ENCODE measurements at places on chromosomes 4 and X. TPM values are rescaled to one million over a fixed set of nuclear protein-coding genes. Genes with fewer than 3 reads are reported as not detected.

- DNase-seq = no peak
- H3K4me1 ChIP-seq = peaks cover 20% of the 10 kb centered on the region
- no peak overlapping the region for H3K4me3 ChIP-seq
- no peak overlapping the region for H3K27ac ChIP-seq
Observed at GRCh38 chrX:48001260-48001659, 2.5 kb downstream of the ZNF182 start.

DNA sequence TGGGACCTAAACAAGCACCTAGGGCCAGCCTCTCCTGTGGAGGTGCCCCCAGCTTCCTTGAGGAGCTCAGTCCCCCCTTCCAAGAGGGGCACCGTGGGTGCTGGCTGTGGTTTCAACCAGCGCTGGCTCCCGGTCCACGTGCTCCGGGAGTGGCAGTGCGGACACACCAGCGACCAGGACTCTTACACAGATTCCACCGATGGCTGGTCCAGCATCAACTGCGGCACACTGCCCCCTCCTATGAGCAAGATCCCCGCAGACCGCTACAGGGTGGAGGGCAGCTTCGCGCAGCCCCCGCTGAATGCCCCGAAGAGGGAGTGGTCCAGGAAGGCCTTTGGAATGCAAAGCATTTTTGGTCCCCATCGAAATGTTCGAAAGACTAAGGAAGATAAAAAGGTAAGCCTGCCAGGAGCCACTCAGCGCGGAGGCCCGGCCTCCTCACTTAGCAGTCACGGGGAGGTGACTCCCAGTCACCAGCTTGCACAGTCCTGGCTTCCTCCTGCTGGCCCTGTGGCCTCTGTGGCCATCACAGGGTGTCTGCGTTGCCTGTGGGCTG, 24.9 kb downstream of the RGS12 start:
- no peaks in the 10 kb centered on the region for H3K27me3 ChIP-seq
- H3K27ac ChIP-seq = no peak overlapping the region
- H3K36me3 ChIP-seq = no peaks in the 10 kb centered on the region

DNA sequence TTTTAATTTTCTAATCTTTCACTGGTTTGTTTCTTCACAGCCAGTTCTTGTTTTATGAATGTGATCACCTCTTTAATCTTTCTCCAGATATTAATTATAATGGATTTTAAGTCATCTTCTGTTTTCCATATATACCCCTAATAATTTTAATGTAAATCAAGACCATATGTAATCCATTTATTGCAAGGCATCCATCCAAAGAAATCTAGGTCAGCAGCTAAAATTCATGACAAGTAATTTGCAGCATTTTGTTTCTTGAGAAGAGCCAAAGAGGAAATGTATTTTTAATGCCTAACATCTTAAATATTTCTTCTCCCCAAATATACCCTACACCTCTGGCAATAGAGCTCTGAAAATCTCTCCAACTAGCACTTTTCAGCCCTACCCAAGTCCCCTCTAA, 81.1 kb downstream of the SUPT20HL2 start:
- DNase-seq = no peak
- H3K27ac ChIP-seq = no peak overlapping the region
- no peaks in the 10 kb centered on the region for H3K27me3 ChIP-seq
- no peaks in the 10 kb centered on the region for H3K4me1 ChIP-seq

DNA sequence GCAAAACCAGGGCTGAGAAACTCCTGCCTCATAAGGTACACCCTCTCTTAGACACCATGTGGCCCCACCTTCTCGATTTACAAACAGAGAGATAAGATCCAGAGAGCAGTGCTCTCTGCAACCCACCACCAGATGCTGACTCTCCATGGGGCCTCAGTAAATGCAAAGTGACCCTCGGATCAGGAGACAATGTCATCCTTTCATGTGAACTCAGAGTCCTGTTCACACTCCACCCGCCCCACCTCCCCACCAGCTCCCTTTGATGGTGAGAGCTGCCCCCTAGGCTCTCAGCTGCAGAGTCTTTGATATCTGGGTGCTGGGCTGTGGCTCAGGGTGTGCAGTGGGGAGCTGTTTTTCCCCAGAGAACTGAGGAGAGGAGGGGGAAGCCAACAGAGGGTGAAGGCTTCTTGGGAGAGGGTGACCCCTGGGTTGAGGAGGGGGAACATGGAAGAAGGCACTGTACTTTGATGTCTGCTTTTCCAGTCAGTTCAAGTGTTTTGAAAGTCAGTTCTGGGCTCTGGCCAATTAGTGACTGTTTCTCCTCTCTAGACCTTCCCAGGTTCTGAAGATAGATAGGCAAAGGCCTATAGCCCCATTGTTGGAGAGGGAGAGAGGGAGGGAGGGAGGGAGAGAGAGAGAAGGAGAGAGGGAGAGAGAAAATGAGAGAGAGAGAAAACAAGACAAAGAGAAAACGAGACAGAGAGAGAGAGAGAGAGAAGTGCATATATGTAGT, 88.2 kb downstream of the SCD5 start:
- no peak overlapping the region for H3K27ac ChIP-seq
- no peaks in the 10 kb centered on the region for H3K4me1 ChIP-seq
- H3K4me3 ChIP-seq = no peak overlapping the region
- DNase-seq = no peak
- no peaks in the 10 kb centered on the region for H3K36me3 ChIP-seq

DNA sequence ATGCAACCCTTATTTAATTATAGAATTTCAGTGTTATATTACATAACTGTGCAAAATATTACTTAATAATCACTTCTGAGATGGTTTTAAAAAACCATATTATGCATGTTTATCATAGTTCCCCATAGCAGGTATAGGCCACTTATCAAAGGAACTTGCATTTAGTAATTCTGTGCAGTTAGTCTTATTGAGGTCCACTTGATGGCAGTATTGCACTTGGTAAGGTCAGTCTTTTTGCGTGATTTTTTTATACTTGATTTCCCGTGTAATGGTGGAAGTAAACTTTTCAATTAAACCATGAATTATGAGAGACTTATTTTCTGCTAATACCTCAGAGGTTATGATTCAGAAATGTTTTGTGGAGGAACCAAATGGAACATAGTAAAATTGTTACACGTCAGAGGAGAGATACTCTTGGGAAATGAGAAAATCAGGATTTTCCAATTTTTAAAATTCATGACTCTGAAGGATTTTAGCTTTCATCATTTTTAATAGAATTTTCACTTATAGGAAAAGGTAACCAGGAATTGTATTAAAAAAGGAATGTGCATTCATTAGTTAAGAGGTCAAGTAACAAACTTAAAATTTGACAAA, 230.0 kb downstream of the CCSER1 start:
- no peaks in the 10 kb centered on the region for H3K4me1 ChIP-seq
- no peak overlapping the region for H3K27ac ChIP-seq
- no peaks in the 10 kb centered on the region for H3K36me3 ChIP-seq
- H3K27me3 ChIP-seq = no peaks in the 10 kb centered on the region

GRCh38 chrX:130975947-130976346, 72.9 kb upstream of the ENOX2 start:
- H3K27me3 ChIP-seq = no peaks in the 10 kb centered on the region
- no peak overlapping the region for H3K4me3 ChIP-seq
- no peaks in the 10 kb centered on the region for H3K4me1 ChIP-seq
- DNase-seq = no peak
- H3K36me3 ChIP-seq = no peaks in the 10 kb centered on the region
- no peak overlapping the region for H3K27ac ChIP-seq

DNA sequence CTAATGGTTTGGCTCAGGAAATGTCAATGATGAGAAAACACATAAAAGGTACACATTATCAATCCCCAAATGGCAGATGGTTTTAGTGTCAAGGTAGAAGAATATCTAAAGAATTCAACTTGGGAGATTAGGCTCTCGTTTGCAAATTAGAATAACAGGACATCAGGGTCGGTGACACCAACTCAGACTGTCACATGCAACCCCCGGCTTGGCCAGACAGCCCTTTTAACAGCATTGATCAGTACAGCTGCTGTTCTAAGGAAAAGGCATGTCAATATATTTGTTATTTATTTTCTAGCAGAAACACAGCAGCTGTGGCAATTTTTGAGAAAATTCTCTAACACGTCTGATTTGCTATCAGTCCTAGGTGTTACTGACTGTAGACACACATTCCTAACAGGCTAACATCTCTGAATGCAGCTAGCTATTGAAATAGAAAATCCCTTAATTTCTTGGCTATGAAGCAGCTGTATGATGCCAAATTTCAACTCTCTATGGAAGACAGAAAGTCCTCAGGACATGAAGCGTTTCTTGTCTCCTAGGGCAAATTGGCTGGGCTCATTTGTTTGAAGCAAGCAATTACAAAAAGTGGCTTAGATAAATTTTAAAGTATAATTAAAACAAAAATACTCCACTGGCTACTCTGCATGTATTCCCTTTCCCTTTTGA, 269.0 kb upstream of the CXXC4 start:
- no peak overlapping the region for H3K4me3 ChIP-seq
- no peaks in the 10 kb centered on the region for H3K36me3 ChIP-seq
- no peak overlapping the region for H3K27ac ChIP-seq
- DNase-seq = no peak
- H3K27me3 ChIP-seq = no peaks in the 10 kb centered on the region

The APLN gene
- not detected for total RNA-seq

The RASSF6 gene
- total RNA-seq = 0.89 TPM

The FGD1 gene
- total RNA-seq = not detected

DNA sequence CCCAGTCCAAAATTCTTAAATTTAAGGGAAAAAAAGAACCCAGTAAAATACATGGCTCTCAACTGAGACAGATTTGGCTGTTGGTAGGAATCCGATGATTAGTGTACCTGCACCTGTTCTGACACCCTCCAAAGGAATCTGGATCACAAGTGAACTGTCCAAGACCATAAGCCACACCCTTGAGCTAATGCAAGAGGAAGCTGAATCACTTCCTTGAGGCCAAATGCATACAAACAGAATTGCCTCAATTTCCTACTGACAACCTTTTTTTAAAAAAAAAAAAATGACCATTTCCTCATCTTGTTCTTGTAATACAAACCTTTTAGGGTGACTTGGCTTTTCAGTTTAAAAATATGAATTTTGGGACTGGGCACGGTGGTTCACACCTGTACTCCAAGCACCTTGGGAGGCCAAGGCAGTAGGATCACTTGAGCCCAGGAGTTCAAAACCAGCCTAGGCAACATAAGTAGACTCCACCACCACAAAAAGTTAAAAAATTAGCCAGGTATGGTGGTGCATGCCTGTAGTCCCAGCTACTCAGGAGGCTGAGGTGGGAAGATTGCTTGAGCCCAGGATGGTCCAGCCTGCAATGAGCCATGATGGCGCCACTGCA, 10.7 kb upstream of the FBXL5 start:
- no peak overlapping the region for H3K4me3 ChIP-seq
- no peaks in the 10 kb centered on the region for H3K27me3 ChIP-seq
- no peaks in the 10 kb centered on the region for H3K36me3 ChIP-seq

GRCh38 chrX:44903830-44904530, 31.0 kb downstream of the KDM6A start:
- no peak for DNase-seq
- H3K4me1 ChIP-seq = peaks cover 48% of the 10 kb centered on the region
- H3K27ac ChIP-seq = no peak overlapping the region
- no peaks in the 10 kb centered on the region for H3K27me3 ChIP-seq

The CXorf51B gene
- total RNA-seq = not detected

The TLR6 gene
- 7.7 TPM for total RNA-seq

DNA sequence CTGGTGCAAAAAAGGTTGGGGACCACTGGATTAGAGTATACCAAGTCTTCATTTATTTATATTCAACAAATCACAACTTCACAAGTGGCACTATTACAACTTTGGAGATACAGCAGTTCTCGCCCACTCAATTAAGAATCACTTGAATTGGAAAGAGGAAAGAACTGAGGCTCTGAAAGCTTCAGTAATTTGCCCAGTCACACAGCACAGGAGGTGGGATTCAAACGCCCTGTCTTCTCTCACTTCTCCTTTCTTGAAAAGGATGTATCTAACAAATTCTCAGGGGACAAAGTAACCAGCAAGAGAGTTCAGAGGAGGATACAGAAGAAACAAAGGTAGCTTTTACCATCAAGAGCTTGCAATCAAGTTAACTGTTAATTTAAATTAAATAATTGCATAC, 12.4 kb downstream of the SMIM14 start:
- H3K27me3 ChIP-seq = no peaks in the 10 kb centered on the region
- no peaks in the 10 kb centered on the region for H3K36me3 ChIP-seq
- no peaks in the 10 kb centered on the region for H3K4me1 ChIP-seq

The CMC4 gene
- 6.1 TPM for total RNA-seq

- H3K27ac ChIP-seq = no peak overlapping the region
- DNase-seq = no peak
- no peaks in the 10 kb centered on the region for H3K36me3 ChIP-seq
- no peaks in the 10 kb centered on the region for H3K4me1 ChIP-seq
- no peaks in the 10 kb centered on the region for H3K27me3 ChIP-seq
Observed at GRCh38 chr4:113962719-113963265, 16.7 kb downstream of the ARSJ start.

- DNase-seq = no peak
- no peak overlapping the region for H3K27ac ChIP-seq
- H3K27me3 ChIP-seq = no peaks in the 10 kb centered on the region
- no peaks in the 10 kb centered on the region for H3K36me3 ChIP-seq
- H3K4me3 ChIP-seq = no peak overlapping the region
- H3K4me1 ChIP-seq = no peaks in the 10 kb centered on the region
Observed at GRCh38 chrX:6930307-6930849, 217.1 kb upstream of the STS start.

DNA sequence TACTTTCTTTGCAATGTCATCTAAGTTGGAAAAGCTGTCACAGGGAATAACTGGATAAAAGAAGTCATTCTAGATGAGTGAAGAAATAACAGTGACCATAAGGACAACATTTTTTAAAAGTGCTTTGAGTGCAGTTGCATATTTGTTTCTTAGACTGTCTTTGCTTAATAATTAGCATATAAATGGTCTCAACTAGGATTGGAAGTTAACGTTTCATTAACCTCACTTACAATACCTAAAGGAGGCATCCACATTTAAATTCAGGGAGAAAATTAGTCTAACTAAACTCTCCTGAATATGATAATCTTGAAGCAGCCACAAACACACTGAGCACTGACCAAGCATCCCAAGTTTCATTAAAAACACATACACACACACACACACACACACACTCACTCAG, 780.7 kb downstream of the PCDH18 start:
- H3K4me3 ChIP-seq = no peak overlapping the region
- H3K36me3 ChIP-seq = no peaks in the 10 kb centered on the region
- H3K27ac ChIP-seq = no peak overlapping the region
- no peaks in the 10 kb centered on the region for H3K27me3 ChIP-seq
- DNase-seq = no peak

GRCh38 chrX:45347877-45348276, 147.2 kb upstream of the DIPK2B start:
- no peak overlapping the region for H3K4me3 ChIP-seq
- H3K36me3 ChIP-seq = no peaks in the 10 kb centered on the region
- no peak for DNase-seq
- H3K4me1 ChIP-seq = no peaks in the 10 kb centered on the region
- no peaks in the 10 kb centered on the region for H3K27me3 ChIP-seq

- H3K27ac ChIP-seq = no peak overlapping the region
- H3K4me3 ChIP-seq = no peak overlapping the region
- no peak for DNase-seq
- H3K4me1 ChIP-seq = no peaks in the 10 kb centered on the region
Observed at GRCh38 chr4:85218756-85219155, 252.3 kb upstream of the WDFY3 start.

- no peaks in the 10 kb centered on the region for H3K36me3 ChIP-seq
- no peaks in the 10 kb centered on the region for H3K4me1 ChIP-seq
- no peak overlapping the region for H3K27ac ChIP-seq
- DNase-seq = no peak
Observed at GRCh38 chrX:11064851-11065600, 46.1 kb upstream of the HCCS start.

Measured in CD4-positive, alpha-beta memory T cell (primary cell).